ENCODE measurements at places on chromosomes 12 and 14. TPM values are rescaled to one million over a fixed set of nuclear protein-coding genes. Genes with fewer than 3 reads are reported as not detected.

The KRT6C gene
- total RNA-seq = not detected

The IL23A gene
- total RNA-seq = not detected

GRCh38 chr14:53953828-53954550 lies 2.6 kb downstream of the BMP4 start:
- no peak for DNase-seq

DNA sequence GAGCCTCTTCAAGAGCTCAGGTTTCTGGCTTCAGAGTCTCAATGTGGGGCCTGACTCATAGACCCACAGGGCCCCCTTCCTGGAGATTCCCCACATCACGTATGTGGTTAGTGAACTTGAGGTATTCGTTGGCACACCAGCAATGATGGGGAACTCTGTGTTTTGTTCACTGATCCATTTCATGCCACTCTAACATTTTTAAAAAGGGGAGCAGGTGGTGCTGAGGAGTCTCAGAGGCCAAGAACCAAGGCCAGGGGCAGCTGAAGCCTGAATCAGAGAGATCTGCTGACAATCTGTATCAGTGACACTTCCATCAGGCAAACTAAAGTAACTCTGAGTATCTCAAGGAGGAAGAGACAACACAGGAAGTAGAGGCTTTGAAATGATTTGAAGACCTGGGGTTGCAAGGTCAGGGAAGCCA lies 323.4 kb downstream of the VRK1 start:
- no peak for DNase-seq

GRCh38 chr12:125330645-125331341 lies 265.6 kb downstream of the AACS start:
- DNase-seq = no peak
